ENCODE measurements at places on chromosomes 2 and 18.

GRCh38 chr2:190637903-190638618, 10.8 kb upstream of the NAB1 start:
- DNase-seq: no peak

DNA sequence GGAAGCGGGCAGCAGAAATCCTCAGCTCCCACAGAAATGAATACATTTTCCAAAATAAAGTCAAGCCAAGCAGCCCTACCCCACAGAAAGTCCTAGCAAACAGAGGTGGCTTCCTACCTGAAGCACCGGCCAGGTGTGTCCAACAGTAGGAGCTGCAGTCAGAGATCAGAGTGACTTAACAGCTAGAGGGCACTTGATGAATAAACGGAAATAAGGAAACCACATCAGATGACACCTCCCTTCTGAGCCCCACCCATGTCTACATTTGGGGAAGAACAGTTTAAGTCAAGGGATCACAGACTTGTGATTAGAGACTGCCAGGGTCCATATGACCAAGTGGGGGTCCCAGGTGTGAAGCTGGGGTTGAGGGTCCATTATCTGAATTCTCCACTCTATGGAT, at the start of gene CXCR1:
Gene CXCR1 (minus strand): TSS at position 172 of the 400 bp plus-strand sequence. CDS start 1,751 bp downstream, outside the sequence.
- no peak for DNase-seq

DNA sequence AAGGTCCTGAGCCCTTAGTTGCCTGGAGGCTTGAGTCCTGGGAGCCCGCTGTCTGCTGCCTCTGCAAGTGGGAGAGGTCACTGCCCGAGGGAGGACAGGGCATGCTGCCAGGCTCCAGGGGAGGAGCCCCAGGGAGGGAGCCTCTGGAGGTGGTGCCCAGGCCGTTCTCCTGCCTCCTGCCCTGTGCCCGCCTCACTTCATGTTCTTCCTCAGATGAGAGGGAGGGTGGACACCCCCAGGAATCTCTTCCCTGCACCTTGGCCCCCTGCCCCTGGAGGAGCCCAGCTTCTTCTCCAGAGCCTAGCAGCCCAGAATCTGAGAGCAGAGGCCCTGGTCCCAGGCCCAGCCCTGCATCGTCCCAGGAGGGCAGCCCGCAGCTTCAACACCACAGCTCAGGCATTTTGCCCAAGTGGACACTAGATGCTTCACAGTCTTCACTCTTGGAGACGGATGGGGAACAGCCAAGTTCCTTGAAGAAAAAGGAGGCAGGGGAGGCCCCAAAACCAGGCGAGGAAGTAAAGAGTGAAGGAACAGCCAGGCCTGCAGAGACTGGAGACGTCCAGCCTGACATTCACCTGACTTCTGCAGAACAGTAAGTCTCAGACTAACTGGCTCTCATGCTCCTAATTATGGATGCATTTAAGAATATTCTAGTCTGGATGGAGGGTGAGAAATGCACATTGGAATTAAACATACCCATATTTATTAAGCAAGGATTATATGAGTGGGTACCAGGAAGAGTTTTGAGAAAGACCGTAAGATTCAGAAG, 12.1 kb downstream of the PSD4 start:
- no peak for DNase-seq

DNA sequence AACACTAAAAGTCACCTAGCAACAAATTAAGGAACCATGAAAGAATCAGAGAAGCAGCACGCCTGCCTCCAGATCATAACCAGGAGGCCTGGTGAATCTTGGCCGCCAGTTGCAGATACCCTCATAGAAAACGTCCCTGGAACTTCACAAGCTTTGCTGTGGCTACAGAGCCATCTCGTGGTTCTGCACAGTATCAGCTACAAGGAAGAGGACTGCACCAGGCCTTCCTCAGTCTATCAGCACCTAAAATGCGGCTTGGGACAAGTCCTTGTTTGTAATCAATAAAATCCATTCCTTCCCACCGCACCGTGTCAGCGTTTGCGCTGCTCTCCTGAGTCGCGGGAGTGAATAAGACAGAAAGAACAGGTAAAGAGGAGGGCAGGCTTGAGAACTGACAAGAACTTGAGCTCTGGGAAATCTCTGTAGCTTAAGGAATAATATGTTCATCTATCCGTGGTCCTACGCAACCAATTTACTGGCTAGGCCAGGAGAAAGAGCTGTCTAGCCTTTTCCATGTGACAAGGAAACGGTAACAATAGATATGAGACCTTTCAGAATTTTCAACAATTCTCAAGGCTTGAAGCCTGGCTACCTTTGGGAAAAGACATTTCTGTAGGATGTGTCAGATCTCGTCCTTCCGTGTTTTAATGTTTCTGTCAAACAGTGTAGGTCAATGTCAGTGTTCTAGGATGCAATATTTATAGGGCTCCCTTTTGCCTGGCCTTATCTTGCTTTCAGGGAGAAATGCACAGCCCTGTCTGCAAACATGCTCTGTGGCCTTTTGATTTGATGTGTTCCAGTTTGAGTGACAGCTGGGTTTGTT, 128.5 kb upstream of the RAB12 start:
- no peak for DNase-seq

- no peak for DNase-seq
Measured at GRCh38 chr18:25373432-25374179, 21.6 kb upstream of the ZNF521 start.

- no peak for DNase-seq
Measured at GRCh38 chr2:112622528-112622849, 23.2 kb upstream of the SLC20A1 start.

- no peak for DNase-seq
Measured at GRCh38 chr2:54063967-54064535, 51.4 kb upstream of the ACYP2 start.

GRCh38 chr18:9708057-9708433, at the start of gene RAB31:
Gene RAB31 (plus strand): TSS chr18:9708301. CDS start chr18:9708406, 105 bp downstream.
- DNase-seq: no peak

- DNase-seq: no peak
Measured at GRCh38 chr18:57901825-57902589, 98.9 kb upstream of the ATP8B1 start.

DNA sequence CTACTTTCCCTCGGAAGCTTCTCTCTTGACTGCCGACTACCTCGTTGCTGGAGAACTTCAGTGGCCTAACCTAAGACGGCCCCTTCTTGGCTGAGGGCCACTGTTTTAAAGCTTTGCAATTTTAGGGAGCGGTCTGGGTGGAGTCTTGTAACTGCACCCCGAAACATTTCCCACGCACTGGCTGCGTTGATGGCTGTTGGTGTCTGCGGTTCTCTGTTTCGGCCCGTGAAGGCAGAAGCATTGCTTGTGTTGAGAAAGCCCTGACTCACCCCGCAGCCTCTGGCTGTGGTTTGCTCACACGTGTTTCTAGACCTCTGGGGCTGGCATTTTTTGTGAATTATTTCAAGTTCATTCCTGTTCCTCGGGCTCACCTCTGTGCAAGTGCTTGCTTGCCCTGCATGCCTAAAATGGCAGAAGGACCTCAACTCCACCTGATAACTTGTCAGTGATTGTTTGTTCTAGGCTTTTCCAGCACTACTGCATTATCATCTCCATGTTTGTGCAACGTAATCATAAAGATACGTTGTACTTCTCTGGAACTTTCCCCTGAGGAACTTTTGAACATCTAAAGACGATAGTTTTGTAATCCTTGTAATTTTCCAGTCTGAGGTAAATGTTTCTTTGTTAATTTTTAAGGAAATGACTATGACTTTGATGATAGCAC, 94.2 kb upstream of the DLX2 start:
- DNase-seq: no peak

DNA sequence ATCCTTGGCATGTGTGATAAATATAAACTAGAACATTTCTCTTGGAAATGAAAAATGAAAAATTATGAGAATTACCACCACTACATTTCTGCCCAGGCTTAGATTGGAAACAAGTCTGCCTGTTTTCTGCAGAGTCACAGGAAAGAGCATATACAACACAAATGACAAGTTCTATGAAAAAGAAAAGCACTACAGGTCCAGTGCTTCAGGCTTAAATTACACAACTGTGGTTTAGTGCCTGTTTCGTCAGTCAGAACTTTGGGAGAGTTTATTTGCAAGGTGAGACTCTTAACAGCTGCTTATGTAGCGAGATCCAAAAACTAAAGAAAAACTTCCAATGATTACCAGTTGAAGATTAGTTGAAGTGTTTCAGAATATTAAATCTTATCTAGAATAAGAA, 68.9 kb downstream of the RTN4 start:
- no peak for DNase-seq

DNA sequence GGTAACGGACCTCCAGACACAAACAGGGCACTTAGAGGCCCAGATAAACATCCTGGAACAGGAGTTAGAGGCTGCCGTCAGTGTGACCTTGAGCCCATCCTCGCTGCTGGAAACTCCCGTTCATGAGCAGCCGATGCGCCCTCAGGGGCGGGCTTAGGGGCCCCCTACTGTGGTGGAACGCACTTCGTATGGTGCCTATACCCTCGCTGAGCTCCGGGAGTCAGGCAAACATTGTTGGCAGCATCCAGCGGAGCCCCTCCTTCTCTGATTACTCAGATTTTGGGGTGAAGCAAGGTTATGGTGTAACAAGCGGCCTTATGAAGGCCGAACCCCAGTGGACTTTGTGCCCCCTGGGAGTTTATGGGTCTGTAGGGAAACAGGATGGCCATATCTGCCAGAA, 205.3 kb upstream of the SYT4 start:
- no peak for DNase-seq

GRCh38 chr2:28626891-28627421, 124.7 kb upstream of the PPP1CB start:
- no peak for DNase-seq

- DNase-seq: no peak
Measured at GRCh38 chr2:59732871-59733566, 820.4 kb downstream of the BCL11A start.

- no peak for DNase-seq
Measured at GRCh38 chr18:78765637-78766281, 213.9 kb upstream of the SALL3 start.

DNA sequence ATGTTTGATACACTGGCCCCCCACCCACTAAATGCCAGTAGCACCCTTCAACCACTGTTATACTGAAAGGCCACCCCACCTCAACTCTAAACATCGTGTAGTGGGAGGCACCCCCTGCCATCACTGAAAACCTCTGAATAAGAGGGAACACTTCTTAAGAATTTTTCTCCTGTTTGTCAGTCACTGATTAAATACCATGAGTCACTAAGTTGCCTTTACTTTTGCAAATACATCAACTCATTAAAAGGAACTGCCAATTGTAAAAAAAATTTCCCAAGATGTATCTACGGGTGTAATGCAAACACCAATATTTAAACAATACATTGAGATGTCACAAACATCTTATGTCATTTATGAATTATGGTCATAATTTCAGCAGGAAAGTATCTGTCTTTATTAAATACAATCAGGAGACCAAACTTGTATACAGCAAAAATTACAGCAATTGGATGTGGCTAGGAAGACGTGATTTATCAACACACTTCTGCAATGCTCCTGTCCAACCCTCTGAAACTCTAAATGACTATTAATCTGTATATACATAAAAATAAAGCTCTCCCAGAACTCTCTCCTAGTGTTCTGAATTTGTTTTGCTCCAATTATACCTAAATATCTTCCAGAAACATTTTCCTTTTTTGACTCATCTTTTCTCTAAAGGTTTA, 144.1 kb upstream of the STK17B start:
- no peak for DNase-seq

DNA sequence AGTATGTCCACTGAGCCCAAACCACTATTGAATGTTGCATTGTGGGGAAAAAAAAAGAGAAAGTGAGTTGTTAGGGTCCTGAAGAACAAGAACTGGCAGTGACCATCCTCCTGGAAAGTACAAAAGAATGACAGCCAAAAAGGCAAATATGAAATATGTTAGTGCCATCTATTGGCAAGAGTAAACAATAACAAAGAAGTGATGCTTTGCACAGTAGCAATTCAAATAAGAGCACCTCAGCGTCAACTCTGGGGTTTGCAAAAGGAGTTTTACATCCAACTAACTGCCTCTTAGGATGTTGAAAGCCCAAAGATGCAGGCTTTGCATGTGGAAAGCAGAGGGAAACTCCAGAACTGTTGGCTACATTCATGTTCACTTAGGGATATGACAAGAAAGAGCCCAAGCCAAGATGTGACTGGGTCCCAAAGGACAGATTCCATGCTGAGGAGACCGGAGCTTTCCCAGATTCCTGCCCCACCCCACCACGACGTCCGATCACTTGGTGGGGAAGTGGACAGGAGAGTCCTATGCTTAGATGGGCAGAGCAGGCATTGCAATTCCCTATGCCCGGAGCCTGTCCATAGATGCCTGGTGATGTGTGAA, 15.6 kb downstream of the TRABD2A start:
- no peak for DNase-seq

DNA sequence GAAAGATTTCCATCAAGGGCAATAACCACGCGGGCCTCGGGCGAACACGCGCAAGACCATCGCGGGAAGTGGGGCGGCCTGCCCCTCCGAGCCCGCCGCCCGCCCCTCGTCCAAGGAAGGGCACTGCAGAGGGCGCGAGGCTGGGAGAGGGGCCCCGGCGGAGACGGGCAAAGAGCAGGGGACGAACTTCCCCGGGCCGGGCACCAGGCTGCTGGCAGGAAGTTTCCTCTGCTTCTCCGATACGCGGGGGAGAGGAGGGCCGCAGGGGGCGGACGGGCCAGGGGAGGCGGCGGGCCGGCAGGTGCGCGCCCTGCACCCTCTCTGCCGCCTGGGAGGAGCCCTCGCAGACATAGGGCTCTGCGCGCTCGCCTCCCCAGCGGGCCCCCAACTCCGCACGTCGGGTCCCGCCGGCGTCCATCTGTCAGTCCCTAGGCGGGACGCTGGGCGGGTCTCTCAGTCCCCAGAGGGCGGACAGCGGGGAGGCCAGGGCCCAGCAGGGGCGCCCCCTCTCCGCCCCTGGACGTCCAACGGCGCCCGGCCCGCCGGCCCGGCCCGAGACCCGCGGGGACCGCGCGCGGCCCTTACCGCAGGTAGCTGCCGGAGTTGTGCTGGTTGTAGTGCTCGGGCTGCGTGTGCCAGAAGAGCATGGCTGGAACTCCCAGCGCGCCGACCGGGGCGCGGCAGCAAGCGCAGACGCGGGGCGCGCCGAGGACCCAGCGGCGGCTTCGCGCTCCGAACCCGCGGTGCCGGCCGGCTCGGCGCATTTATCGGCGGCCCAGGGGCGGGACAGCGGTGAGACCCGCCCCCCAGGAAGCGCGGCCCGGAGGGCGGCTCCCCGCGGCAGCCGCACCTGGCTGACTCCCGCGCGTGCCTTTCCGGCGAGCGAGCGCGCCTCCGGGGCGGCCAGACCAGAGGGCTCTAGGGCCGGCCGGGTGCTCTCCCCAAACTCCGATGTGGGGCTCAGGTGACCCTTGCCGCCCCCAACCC, at the start of gene TFCP2L1:
Gene TFCP2L1 (minus strand): TSS at position 740 of the 987 bp plus-strand sequence. CDS start 93 bp downstream, at position 647.
- DNase-seq: no peak

DNA sequence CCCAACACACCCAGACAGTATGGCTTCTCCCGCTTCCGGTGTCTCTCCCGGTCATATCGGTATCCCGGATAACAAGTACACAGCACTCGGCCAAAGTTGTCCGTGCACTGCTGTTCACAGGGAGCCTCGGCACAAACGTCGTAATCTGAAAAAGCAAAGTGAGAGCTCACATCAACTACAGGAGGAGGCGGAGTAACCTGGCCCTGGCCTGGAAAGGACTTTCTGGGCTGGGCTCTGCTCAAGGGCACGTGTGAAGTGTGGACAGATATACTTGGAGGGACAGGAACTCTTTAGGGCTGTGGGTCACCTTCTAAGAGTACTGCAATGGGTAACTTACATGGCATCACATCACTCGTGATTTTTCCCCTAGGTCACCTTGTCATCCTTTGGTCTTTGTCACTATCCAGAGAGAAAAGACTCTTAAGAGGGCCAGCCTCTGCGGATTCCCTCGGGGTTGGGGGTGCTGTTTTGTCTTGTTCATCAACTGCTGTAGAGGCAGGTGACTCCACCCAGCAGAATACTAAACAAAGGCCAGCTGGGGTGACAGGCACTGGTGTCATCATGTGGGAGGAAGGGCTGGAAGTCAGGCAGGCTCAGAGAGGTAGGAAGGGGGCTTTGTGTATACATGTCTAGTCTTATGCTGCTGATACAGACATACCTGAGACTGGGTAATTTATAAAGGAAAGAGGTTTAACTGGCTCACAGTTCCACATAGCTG, 110.6 kb upstream of the LMAN1 start:
- no peak for DNase-seq

Data from stimulated activated CD8-positive, alpha-beta memory T cell treated with anti-CD3 and anti-CD28 coated beads, Interleukin-15, amount 100 ng/mL, for 4 hours (primary cell).